ENCODE measurements at places on chromosomes 1 and 21.

GRCh38 chr1:193927550-193927949 is 741.1 kb upstream of the B3GALT2 start:
- no peak for DNase-seq

GRCh38 chr1:188128761-188129160 is 1300.0 kb downstream of the PLA2G4A start:
- no peak for DNase-seq

DNA sequence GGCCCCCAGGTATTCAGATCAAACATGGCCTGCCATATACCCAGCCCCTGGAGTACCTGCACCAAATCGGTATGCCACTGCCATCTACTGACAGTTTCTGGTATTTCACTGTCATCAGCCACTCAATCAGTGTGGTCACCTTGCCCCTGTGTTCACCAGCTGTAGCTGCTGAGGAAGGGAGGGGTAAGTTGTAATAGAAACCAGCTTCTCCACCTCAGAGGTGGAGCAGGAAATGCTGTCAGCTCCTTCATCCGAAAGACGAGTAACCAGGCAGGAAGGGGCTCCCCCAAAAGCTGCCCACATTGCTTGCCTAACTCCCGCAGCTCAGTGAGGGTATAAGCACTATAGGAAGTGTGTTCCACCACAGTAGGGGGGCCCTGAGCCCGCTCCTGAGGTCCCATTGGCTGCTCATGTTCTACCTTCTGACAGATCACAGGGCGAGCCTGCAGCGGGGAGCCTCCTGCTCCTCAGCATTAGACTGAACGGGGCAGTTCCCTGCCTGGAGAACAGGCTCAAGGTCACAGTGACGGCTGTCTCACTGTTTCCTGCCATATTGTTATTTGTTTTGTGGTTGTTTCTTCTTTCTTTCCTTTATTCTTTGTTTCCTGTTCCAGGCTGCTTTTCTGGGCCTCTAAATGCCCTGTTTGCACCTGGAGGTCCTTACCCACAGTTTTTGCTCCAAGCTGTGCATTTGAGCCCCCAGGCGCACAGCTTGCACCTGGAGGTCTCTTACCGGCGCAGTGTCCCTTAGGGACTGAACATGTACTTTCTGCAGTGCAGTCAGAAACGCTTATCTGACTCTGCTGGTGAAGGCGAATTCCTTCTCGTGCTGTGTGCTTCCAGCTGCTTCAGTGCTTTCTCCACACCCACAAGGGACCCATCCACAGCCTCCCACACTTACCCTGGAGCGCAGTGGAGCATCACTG is 1638.3 kb downstream of the MRPL39 start:
- DNase-seq = peak; percentile 60

DNA sequence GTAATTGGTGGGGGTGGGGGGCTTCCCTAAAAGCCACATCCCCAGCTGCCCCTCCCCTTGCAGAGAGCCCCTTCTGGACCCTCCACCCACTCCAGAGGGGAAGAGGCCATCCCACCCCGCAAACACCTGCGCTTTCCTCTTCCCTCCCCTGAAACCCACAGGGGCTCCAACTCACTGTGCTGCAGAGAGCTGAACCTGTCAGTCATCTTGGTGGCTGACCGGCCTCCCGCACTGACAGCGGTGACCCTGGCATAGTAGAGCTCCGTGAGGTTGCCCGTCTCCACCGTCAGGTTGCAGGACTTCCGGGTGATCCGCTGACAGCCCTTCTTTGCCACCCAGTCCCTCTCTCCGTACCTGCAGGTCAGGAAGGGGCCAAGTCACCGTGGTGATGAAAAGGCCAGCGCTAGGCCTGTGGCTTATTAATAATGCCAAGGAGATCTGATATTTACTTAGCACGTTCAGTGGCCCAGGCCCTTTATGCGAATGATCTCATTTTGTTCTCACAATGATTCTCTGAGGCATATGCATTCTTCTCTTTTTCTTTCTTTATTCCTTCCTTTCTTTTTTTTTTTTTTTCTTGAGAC is 5.9 kb downstream of the IL22RA1 start:
- DNase-seq = no peak

GRCh38 chr1:93399781-93400180 is 48.1 kb upstream of the FNBP1L start:
- DNase-seq = no peak

DNA sequence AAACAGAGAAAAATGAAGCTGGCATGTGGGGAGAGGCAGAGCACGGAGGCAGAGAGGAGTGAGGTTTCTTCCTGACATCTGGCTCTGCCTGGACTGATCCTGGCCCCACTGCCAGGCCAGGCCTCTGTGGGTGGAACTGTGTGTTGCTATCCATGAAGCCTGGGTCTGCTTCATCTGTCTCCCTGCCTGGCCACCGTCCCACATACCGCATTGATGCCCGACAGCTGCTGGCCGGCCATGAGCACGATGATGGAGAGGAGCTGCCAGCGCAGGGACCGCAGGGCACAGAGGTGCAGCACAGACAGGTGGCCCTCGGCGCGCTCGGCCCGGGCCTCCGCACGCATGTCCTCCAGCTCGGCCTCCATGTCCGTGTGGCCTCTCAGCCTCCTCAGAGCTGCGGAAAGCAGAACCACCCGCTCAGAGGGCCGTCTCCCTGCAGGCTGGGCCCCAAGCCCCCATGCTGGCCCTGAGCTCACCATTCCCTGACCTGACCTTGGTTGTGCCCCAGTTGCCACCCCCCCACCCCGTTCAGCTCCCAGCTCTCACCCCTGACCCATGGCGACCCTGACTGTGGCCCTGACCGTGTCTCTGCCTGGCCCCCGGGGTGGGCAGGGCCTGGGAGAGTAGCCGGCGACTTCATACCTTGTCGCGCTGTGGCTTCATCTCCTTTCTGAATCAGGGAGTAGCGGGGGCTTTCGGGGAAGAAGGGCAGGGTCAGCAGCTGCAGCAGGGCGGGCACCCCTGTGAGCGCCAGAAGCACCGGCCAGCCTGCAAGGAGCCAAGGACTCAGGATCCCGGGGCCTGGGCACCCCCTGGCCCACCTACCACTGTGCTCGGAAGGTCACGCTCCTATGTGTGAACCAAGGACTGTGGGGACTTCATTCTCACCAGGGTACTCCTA is 11.5 kb downstream of the SLC2A7 start:
- DNase-seq = no peak

- no peak for DNase-seq
Observed at GRCh38 chr1:231200388-231201031, 38.7 kb downstream of the TRIM67 start.

- DNase-seq = no peak
Observed at GRCh38 chr21:37787456-37787855, 128.8 kb downstream of the KCNJ6 start.

- DNase-seq = peak; percentile 95
Observed at GRCh38 chr1:150268705-150269403, at the start of gene APH1A. APH1A (minus strand) TSS chr1:150269016; CDS start chr1:150268810, 206 bp downstream.

DNA sequence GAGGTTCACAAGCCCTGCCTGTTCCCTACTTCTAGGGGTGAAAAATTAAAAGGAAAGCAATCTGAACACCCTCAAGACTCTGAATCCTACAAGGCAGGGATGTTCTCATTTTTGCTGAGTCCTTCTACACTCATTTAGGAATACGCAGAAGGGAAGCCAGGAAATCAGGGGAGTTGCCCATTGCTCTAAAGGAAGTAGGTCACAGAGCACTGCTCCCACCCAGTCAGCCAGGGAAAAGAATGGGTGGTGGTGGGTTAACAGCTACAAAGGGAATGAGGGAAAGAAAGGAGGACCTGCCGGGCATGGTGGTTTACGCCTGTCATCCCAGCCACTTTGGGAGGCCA is 2.4 kb upstream of the CTTNBP2NL start:
- DNase-seq = no peak

GRCh38 chr1:94925561-94926125 is 1.3 kb downstream of the CNN3 start:
- DNase-seq = peak; percentile 74

GRCh38 chr1:22410928-22411495 is 40.6 kb upstream of the ZBTB40 start:
- no peak for DNase-seq

GRCh38 chr21:41953831-41954653 is at the start of gene C2CD2:
C2CD2 (minus strand) TSS chr21:41954018; CDS start chr21:41953648, 370 bp downstream.
- no peak for DNase-seq

- peak; percentile 18 for DNase-seq
Observed at GRCh38 chr1:216919060-216919970, 196.1 kb upstream of the ESRRG start.

DNA sequence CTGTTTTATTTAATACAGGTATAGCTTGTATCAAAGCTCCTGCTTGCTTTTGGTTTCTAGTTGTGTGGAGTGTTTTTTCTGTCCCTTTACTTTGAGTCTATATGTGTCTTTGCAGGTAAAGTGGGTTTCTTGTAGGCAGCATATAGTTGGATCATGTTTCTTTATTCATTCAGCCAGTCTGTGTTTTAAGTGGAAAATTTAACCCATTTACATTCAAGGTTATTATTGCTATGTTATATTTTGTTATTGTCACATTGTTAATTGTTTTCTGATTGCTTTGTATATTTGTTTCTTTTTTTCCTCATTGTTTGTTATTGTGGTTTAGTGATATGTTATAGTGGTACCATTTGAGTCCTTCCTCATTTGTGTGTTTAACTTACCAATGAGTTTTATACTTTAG is 26.7 kb downstream of the CLDN19 start:
- DNase-seq = no peak

DNA sequence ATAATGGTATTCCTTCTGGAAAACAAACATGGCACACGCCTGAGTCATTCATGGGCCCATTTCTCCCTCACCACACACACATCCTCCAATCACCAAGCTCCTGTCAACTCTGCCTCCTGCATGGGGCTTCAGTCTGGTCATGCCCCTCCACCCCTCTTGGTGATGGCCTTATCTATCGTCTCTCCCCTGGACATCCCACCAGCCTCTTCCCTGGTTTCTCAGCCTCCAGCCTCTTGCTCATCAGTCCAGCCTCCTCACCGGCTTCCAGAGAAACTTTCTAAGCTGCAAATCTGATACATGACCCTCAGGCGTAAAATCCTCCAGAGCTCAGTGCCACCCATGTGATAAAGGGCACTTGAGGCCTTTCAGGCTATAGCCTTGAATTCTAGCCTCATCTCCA is 243.9 kb downstream of the FOXD2 start:
- DNase-seq = no peak

GRCh38 chr1:5620997-5621396 is 371.2 kb downstream of the NPHP4 start:
- peak; percentile 21 for DNase-seq

- DNase-seq = no peak
Observed at GRCh38 chr21:14956807-14957206, 108.0 kb downstream of the NRIP1 start.

- no peak for DNase-seq
Observed at GRCh38 chr1:82800721-82801120, 1000.0 kb downstream of the ADGRL2 start.

DNA sequence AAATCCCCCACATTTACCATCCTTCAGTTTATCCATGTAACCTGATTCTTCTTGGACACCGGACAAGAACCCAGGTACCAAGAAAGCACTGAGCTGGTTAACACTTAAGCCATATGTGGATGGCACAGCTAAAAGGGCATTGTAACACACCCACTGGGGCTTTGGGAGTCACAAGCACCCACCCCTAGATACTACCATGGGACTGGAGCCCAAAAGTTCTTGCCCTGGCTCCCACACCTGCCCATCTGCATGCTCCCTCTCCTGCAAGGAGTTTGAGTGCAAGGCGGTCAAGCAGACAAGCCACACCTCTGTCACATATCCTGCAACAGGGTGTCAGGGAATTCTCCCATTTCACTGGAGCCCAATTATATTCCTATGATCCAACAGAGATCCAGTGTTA is 270.1 kb downstream of the USH2A start:
- no peak for DNase-seq

DNA sequence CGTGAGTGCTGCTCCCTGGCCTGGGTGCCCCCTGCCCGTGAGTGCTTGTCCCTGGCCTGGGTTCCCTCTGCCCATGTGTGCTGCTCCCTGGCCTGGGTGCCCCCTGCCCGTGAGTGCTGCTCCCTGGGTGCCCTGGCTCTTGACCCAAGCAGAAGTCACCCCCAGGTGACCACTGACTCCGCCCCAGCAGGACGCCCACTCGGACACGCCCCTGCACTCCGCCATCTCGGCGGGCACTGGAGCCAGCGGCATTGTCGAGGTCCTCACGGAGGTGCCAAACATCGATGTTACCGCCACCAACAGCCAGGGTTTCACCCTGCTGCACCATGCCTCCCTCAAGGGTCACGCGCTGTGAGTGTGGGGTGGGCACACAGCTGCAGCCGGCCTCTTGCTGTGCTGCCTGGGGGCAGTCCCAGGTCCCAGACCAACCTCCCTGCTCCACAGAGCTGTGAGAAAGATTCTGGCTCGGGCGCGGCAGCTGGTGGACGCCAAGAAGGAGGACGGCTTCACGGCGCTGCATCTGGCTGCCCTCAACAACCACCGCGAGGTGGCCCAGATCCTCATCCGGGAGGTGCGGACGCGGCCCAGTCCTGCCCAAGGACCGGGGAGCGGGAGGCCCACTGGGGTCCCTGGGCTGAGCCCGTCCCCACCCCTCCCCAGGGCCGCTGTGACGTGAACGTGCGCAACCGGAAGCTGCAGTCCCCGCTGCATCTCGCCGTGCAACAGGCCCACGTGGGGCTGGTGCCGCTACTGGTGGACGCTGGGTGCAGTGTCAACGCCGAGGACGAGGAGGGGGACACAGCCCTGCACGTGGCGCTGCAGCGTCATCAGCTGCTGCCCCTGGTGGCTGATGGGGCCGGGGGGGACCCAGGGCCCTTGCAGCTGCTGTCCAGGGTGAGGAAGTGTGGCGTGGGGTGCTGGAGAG is 3.9 kb upstream of the MMP23B start:
- no peak for DNase-seq

GRCh38 chr1:82318265-82318664 is 517.5 kb downstream of the ADGRL2 start:
- no peak for DNase-seq

DNA sequence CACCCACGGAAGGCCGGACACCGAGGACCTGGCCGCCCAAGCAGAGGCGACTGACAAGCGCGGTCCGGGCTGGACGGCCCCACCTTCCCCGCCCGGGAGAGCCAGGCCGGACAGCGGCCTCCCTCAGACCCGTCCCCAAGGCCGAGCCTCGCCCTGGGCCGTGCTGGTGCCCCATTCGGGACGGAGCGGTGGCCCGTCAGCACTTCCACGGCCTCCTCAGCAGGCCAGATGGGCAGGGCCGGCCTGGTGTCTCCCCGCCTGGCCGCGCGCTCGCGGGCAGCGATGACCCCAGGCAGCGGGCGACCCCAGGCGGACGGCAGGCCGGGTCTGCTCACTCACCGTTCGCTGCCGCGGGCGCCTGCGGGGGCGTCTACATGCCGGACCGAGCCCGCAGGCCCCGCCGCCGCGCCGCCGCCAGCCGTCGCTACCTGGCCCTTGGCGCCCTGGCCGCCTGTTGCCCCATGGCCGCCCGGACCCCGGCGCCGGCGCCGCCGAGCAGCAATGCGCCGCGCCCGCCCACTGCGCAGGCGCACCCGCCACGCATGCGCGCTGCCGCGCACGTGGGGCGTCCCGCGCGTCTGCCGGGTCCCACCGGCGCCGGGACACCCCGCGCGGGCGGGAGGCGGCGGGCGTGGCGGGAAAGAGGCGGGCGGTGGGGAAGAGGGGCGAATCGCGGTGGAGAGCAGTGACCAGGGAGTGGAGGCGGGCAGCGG is at the start of gene NADK:
NADK (minus strand) TSS at position 521 of the 713 bp plus-strand sequence. CDS start 13,064 bp downstream, outside the sequence.
- peak; percentile 64 for DNase-seq

- DNase-seq = peak; percentile 57
Observed at GRCh38 chr21:27132266-27132665, 165.4 kb upstream of the ADAMTS5 start.

- no peak for DNase-seq
Observed at GRCh38 chr1:59856725-59857338, 42.1 kb downstream of the HOOK1 start.

Data from NCI-H2171 treated with DMSO at 0.1 percent for 48 hours (cell line).